ENCODE measurements at places on chromosomes 4 and X.

DNA sequence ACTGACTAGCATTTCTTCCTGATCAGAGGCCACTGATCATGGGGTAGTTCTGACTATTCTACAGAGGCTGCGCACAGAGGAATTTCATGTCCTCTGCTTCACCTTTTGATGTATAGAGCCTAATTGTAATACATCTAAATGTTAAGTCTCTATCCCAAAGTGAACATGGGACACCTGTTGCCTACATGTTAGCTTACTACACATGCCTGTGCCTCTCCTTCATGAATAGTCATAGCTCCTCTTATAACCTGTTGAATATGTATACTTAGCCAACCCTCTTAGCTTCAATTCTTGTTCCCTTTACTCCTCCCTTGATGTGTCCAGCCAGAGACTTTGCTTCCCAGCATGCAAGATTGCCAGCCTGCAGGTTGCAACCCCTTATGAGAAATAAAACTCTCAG is 9.6 kb upstream of the THOC2 start:
- no peaks in the 10 kb centered on the region for H3K27me3 ChIP-seq
- H3K36me3 ChIP-seq: no peaks in the 10 kb centered on the region
- H3K4me3 ChIP-seq: no peak overlapping the region
- no peak overlapping the region for H3K27ac ChIP-seq
- no peaks in the 10 kb centered on the region for H3K4me1 ChIP-seq

DNA sequence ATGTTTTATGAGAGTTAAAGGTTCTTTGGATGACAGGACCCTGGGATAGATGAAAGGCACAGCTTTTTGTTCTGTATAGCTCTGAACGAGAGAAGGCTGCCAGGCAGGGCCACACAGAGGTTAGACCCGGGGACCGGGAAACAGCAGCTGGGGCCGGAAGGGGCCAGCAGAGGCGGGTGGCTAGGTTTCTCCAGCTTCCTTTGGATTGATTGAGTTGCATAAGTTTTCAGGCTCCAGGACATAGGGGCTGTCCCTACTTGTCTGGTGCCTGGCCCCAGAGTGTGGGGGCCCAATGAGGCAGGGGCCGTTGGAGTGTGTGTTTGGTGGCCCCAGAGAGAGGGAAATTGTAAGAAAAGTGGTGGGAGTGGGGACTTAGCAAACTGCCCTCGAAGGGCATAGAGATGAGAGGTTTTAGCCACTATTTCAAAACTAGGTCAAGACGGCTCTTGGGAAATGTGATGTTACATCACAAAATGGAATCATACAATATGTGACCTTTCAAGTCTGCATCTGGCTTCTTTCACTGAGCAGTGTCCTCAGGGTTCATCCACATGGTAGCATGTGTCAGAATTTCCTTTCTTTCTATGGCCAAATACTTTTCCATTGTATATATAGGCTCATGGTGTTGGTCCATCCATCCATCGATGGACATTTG is 3.7 kb downstream of the ZFP92 start:
- no peaks in the 10 kb centered on the region for H3K36me3 ChIP-seq
- H3K4me1 ChIP-seq: no peaks in the 10 kb centered on the region
- no peaks in the 10 kb centered on the region for H3K27me3 ChIP-seq
- peak; percentile 41 for DNase-seq
- no peak overlapping the region for H3K27ac ChIP-seq
- H3K4me3 ChIP-seq: no peak overlapping the region

- 0 out of 2 replicates have a peak, but pooled peaks cover 4% of the 10 kb centered on the region for H3K36me3 ChIP-seq
- peaks cover 9% of the 10 kb centered on the region for H3K4me1 ChIP-seq
- no peaks in the 10 kb centered on the region for H3K27me3 ChIP-seq
- DNase-seq: peak; percentile 94
- peak overlapping the region; percentile 98 for H3K4me3 ChIP-seq
- H3K27ac ChIP-seq: peak overlapping the region; percentile 88
Observed at GRCh38 chr4:6783111-6783981, 819 bp downstream of the KIAA0232 start.

- peak; percentile 29 for DNase-seq
- H3K4me3 ChIP-seq: no peak overlapping the region
- H3K4me1 ChIP-seq: peaks cover 1% of the 10 kb centered on the region
- no peaks in the 10 kb centered on the region for H3K27me3 ChIP-seq
Observed at GRCh38 chrX:22118161-22118830, 86.2 kb downstream of the PHEX start.

- DNase-seq: no peak
- H3K36me3 ChIP-seq: no peaks in the 10 kb centered on the region
- H3K4me1 ChIP-seq: no peaks in the 10 kb centered on the region
Observed at GRCh38 chr4:99803566-99804101, 13.0 kb upstream of the DAPP1 start.

- no peaks in the 10 kb centered on the region for H3K36me3 ChIP-seq
- H3K27me3 ChIP-seq: no peaks in the 10 kb centered on the region
- DNase-seq: no peak
- H3K27ac ChIP-seq: no peak overlapping the region
Observed at GRCh38 chrX:68209008-68209407, 224.3 kb downstream of the OPHN1 start.

DNA sequence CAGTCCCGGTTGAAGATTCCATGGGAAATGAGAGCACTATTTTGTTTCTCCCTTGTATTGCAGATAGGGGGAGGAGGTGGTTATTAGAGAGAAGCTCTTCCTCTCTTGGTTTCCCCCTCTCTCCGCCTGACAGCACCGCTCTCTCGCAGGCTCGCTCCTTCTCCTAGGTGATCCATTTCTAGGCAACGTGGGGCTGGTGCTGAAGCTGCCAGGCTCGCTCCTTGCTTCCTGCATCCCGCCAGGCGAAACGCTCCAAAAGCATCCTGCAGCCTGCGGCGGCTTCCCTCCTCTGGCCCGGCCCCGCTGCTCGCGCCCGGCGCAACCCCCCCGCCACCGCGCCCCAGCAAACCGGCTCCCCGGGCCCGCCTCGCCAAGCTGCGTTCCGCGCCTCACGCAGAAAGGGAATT is at the start of gene GRID2:
TSS of gene GRID2 (plus strand) at position 346 of the 407 bp plus-strand sequence.
- H3K27me3 ChIP-seq: peaks cover 59% of the 10 kb centered on the region
- no peaks in the 10 kb centered on the region for H3K36me3 ChIP-seq
- H3K4me3 ChIP-seq: no peak within 1 kb of the TSS
- H3K27ac ChIP-seq: no peak within 1 kb of the TSS
- H3K4me1 ChIP-seq: no peaks in the 10 kb centered on the region

- no peak overlapping the region for H3K27ac ChIP-seq
- H3K36me3 ChIP-seq: no peaks in the 10 kb centered on the region
- DNase-seq: peak; percentile 90
- H3K27me3 ChIP-seq: peaks cover 9% of the 10 kb centered on the region
Observed at GRCh38 chr4:33715841-33716395, 2528.4 kb downstream of the ARAP2 start.

GRCh38 chr4:156336511-156336910 is 382.8 kb upstream of the CTSO start:
- no peaks in the 10 kb centered on the region for H3K27me3 ChIP-seq
- no peak for DNase-seq
- no peak overlapping the region for H3K4me3 ChIP-seq
- H3K4me1 ChIP-seq: peaks cover 6% of the 10 kb centered on the region

DNA sequence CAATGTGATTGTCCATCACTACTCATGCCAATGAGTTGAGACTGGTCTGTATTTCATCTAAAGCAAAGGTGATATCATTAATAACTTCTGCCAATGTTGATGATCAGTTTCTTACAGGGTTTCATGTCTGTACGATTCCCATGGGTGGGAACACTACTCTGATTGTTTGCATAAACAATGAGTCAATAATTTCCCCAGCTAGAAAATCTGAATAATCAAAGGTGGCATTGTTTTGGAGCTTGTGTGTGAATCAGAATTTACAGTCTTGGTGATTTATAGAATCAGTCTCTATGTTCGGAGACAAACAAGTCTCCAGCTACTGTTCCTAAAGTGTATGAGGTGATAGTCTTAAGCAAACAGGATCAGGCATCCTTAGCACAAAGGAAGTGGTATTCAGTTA is 35.5 kb upstream of the PARM1 start:
- peaks cover 26% of the 10 kb centered on the region for H3K27me3 ChIP-seq
- no peak for DNase-seq
- no peaks in the 10 kb centered on the region for H3K4me1 ChIP-seq
- no peaks in the 10 kb centered on the region for H3K36me3 ChIP-seq

- H3K27me3 ChIP-seq: no peaks in the 10 kb centered on the region
- no peak overlapping the region for H3K4me3 ChIP-seq
- H3K27ac ChIP-seq: no peak overlapping the region
- DNase-seq: peak; percentile 37
- no peaks in the 10 kb centered on the region for H3K4me1 ChIP-seq
Observed at GRCh38 chr4:126458993-126459392, 1144.2 kb downstream of the FAT4 start.

GRCh38 chr4:170227928-170228327 is 138.2 kb upstream of the AADAT start:
- no peak overlapping the region for H3K4me3 ChIP-seq
- no peaks in the 10 kb centered on the region for H3K4me1 ChIP-seq
- H3K36me3 ChIP-seq: no peaks in the 10 kb centered on the region
- DNase-seq: peak; percentile 2
- H3K27ac ChIP-seq: no peak overlapping the region
- H3K27me3 ChIP-seq: no peaks in the 10 kb centered on the region

- H3K27ac ChIP-seq: no peak overlapping the region
- 0 out of 2 replicates have a peak, but pooled peaks cover 9% of the 10 kb centered on the region for H3K4me1 ChIP-seq
- no peak overlapping the region for H3K4me3 ChIP-seq
- H3K27me3 ChIP-seq: no peaks in the 10 kb centered on the region
- no peaks in the 10 kb centered on the region for H3K36me3 ChIP-seq
- DNase-seq: no peak
Observed at GRCh38 chr4:15735536-15735935, 32.7 kb downstream of the BST1 start.

- peak overlapping the region; percentile 95 for H3K4me3 ChIP-seq
- H3K4me1 ChIP-seq: 0 out of 2 replicates have a peak, but pooled peaks cover 5% of the 10 kb centered on the region
- peak overlapping the region; percentile 80 for H3K27ac ChIP-seq
- H3K27me3 ChIP-seq: no peaks in the 10 kb centered on the region
- no peaks in the 10 kb centered on the region for H3K36me3 ChIP-seq
Observed at GRCh38 chrX:109733613-109734083, 591 bp upstream of the ACSL4 start.

DNA sequence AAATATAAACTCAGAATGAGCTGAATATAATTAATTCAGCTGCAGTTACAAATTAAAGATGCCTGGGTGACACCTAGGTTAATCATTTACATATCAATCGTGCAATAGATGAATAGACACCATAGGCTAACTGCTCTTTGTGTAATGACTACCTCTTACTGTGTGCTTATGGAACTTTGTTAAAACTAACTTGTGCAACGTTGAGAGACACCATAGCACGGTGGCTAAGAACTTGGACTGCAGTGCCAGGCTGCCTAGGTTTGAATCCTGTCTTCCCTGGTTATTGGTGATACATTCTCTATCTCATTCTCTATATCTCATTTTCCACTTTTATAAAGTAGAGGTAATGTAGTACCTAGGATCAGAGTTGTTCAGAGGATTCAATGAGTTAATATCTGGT is 46.9 kb downstream of the SMAD1 start:
- no peaks in the 10 kb centered on the region for H3K27me3 ChIP-seq
- DNase-seq: no peak
- H3K4me1 ChIP-seq: peaks cover 16% of the 10 kb centered on the region
- no peak overlapping the region for H3K4me3 ChIP-seq
- no peak overlapping the region for H3K27ac ChIP-seq

DNA sequence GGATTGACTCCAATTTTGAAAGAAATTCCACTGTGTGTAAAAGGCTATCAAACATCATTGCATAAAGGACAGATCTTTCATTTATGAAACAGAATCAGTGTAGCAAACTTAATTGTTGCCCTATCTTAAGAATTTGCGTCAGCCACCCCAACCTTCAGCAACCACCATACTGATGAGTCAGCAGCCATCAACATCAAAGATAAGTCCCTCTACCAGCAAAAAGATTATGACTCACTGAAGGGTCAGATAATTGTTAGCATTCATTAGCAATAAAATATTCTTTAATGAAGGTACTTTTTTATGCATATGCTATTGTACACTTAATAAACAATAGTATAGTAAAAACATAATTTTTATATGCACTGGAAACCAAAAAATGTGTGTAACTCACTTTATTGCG is 15.8 kb upstream of the GRSF1 start:
- no peaks in the 10 kb centered on the region for H3K27me3 ChIP-seq
- no peaks in the 10 kb centered on the region for H3K4me1 ChIP-seq
- H3K4me3 ChIP-seq: no peak overlapping the region
- H3K27ac ChIP-seq: no peak overlapping the region
- no peak for DNase-seq

DNA sequence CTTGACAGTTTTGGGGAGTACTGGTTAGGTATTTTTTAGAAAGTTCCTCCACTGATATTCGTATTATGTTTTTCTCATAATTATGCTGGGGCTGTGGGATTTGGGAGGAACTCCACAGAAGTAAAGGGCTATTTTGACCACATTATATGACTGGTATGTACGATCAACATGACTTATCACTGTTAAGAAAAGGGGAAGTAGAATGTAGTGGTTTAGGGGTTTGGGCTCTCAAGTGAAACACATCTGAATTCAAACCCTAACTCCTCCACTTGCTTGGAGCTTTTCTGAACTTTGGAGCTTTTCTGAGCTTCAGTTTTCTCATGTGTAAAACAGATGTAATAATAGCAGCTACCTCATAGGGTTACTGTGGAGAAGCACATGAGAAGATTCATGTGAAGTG is 96.4 kb upstream of the C1GALT1C1 start:
- no peak overlapping the region for H3K4me3 ChIP-seq
- H3K27ac ChIP-seq: no peak overlapping the region
- no peaks in the 10 kb centered on the region for H3K36me3 ChIP-seq
- DNase-seq: no peak
- H3K27me3 ChIP-seq: no peaks in the 10 kb centered on the region

- no peak overlapping the region for H3K4me3 ChIP-seq
- no peak overlapping the region for H3K27ac ChIP-seq
- no peaks in the 10 kb centered on the region for H3K27me3 ChIP-seq
- H3K4me1 ChIP-seq: no peaks in the 10 kb centered on the region
Observed at GRCh38 chr4:66279084-66279483, 608.8 kb upstream of the EPHA5 start.

All from GM23248 (cell line).